WTC11 (cell line): ENCODE measurements at places on chromosomes 7 and 10.

DNA sequence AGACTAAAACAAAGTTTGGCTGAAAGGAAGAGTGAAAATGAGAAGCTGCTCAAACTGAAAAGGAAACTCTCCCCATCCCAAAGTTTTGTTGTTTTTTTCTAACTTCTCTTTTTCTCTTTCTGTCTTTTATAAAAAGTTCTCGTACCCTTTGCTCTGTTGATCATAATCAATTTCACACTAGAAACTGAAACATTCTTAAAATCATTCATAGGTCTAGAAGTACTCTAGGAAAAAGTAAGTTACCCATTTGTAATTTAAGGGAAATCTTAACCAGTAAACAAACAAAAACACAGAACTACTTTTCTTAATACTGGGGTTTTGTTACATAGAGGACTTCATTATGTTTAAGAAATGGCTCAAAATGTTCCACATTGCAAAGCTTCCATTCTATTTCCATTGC is 339.8 kb downstream of the SEMA3D start:
- DNase-seq, result no peak

GRCh38 chr10:12670004-12670403 is 320.7 kb downstream of the CAMK1D start:
- no peak for DNase-seq

DNA sequence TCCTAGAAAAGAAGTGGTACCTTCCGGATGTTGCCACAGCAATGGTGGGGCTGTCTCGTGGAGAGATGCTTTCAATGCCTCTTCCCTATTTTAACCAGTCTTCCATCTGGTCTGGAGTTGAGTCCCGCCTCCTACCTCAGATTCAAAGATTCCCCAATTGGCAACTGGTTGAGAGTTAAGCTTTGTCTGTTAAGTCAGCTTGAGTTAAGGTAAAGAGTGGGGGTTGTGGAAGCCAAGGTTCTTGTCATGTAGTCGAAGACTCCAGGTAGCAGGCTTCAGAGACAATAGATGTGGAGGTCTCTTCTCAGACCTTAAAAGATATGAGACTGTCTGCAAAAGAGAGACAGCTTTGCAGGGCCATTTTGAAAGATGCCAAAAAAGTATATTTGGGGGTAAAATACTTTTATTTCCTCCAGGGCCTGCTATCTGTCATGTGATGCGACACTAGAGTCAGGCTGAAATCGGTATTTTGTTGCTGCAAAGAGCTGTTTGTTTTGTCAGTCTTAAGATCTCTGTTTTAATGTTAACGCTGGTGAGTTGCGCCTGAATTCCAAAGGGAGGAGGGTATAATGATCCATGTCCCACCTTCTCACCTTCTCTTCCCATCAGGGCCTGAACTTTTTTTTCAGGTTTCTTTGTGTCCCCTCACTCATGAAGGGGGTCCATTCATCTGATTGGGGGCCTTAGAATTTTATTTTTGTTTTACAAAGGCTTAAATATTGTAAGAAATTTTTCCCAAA is 40.4 kb upstream of the SCIN start:
- no peak for DNase-seq

- DNase-seq, result no peak
Measured at GRCh38 chr10:103510046-103510685, 16.7 kb downstream of the NEURL1 start.

- peak; percentile 85 for DNase-seq
Measured at GRCh38 chr10:70455213-70455630, 13.7 kb upstream of the NODAL start.

GRCh38 chr10:118592675-118593330 is 2.6 kb downstream of the PRLHR start:
- DNase-seq, result no peak

DNA sequence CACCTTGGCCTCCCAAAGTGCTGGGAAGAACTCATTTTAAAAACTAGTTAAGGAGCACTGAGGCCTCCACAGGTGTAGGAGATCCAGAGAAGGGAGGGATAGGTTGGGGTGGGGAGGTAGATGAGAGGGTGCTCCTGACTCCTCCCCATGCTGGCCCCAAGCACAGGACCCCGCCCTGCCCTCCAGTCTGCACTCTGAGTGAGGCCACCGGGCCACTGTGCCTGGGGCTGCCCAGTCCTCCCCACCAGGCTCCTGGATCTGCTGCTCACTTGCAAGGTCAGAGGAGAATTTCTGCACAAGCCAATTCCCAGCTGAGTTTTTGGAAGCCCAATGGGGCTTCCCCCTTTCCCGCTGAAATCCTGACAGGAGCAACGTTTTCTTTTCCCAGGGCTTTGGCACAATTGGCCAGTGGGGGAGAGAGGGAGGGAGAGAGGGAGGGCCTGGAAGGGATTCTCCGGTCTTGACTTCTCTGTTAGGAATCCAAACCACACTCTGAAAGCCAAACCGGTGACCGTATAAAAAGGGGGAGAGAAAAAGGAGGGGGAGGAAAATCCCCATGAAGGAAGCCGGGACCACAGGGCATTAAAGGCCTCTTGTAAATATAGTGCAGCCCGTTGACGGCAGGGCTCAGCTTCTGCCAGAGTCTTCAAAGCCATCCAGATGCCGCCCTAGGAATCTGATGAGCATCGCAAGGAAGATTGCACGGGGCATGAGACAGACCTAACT is 116.2 kb downstream of the SH3PXD2A start:
- DNase-seq, result no peak

- no peak for DNase-seq
Measured at GRCh38 chr10:89281606-89282395, 20.0 kb upstream of the IFIT2 start.

- DNase-seq, result no peak
Measured at GRCh38 chr10:110241407-110241806, 34.0 kb downstream of the MXI1 start.

- no peak for DNase-seq
Measured at GRCh38 chr10:132914732-132915131, 27.6 kb downstream of the CFAP46 start.

DNA sequence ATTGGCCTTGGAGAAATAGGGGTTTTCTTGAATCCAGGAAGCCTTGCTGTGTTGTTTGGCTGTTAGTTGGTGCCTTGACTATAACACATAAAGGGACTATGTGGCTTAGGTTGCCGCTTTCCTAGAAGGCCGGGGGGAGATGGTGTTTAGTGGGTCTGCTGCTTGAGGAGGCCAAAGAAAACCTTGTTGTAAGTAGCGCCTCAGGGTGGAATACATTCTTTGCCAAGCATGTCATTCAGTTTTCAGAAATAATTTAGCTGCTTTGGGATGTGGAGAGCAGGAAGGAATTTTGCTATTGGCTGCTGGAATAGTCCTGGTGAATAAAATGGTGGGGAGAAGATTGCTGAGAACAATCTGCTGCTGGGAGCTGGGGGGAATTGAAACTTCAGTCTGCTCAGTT is 132.9 kb upstream of the WNT16 start:
- DNase-seq, result no peak

DNA sequence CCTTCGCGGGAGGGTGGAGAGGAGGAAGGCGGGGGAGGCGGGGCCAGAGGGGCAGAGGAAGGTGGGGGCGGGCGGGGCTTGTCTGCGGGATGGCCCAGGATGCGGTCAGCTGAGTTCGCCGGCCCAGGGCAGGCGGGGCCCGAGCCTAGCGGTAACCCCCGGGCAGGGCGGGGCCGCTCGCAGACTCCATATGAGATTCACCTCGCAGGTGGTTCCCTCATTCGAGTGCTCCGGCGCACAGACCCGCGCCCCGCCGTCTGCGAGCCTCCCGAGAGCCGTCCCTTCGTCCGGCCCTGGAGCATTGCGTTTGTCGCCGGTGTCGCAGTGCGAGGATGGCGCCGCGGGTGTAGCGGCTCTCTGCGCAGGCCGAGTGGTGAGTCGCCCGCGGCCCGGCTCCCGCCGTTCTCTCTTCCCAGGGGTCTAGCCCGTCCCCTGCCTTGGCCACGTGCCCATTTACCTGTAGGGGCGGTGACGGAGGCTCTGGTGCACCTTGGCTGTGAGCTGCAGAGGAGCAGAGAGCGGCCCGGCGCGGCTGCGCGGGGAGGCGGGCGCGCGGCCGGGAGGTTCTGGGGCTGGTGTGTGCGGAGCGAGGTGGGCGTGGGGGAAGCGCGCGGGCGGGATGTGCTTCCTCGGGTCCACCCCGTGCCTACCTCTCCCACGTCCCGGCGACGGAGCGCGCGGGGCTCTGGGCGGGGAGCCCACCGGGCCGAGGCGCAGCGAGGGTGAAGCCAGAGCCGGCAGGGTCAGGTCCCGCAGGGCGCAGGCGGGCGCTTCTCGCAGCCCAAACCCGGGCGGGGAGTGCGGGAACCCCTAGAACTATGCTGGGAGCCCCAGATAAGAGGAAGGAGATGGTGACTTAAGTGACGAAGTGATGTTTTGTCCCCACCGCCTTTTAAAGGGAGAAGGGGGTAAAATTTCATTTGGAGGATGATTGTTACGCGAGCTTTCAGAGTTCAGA is at the start of gene UPP1:
Gene UPP1 (plus strand): TSS at position 220 of the 958 bp plus-strand sequence. CDS start 5,519 bp downstream, outside the sequence.
- DNase-seq, result peak; percentile 93
